NCI-H1417 treated with DMSO at 0.1 percent for 48 hours (cell line): ENCODE measurements at places on chromosomes 5 and 9.

DNA sequence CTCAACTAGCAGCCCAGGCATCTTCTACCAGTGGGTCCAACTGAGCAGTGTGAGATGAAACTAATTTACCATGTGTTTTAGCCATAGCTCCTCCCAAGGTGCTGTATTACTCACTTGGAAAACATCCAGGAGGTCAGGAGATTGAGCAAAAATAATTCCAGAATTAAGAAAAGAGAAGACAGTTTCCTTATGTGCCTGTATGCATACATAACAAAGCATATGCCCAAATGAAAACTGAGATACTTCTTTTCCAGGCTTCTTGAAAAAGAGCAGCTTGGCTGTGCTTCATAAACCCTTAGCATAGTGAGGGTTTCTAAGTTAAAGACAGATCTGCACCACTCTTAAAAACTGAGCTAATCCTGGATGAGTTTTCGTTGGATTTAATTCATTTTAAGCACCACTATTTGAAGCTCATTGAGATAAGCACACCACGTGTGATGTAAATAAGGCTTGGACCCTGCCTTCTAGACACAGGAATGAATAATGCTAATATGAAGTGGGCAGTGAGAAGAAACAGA lies 119.4 kb downstream of the ADAMTS12 start:
- no peak for DNase-seq

- no peak for DNase-seq
Measured at GRCh38 chr5:158422653-158423515, 563.9 kb upstream of the CLINT1 start.

DNA sequence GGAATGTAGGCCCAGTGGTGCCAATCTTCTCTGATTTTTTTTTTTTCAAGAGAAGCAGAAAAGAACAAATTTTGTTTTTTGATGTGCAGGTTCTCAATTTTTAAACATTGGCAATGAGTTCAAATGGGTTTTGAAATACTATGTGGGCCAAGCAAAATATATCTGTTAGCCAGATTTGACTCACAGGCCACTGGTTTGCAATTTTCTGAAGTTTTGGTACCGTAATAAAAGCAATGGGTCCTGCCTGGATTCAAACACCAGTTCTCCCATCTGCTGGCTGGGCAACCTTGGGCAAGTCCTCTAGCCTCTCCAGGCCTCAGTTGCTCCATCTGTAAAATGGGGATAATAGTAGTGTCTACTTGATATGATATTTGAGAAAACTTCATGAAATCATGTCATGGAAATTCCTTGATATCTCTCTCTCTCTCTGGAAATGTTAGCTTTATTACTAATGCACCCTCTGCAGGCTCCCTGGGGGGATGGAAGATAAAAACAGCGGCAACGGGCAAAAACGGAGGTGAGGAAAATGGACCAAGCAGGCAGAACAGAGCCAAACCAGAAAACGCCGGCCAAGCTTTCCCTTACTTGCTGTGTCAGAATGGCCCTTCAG lies 63.4 kb downstream of the SMIM23 start:
- DNase-seq: no peak

DNA sequence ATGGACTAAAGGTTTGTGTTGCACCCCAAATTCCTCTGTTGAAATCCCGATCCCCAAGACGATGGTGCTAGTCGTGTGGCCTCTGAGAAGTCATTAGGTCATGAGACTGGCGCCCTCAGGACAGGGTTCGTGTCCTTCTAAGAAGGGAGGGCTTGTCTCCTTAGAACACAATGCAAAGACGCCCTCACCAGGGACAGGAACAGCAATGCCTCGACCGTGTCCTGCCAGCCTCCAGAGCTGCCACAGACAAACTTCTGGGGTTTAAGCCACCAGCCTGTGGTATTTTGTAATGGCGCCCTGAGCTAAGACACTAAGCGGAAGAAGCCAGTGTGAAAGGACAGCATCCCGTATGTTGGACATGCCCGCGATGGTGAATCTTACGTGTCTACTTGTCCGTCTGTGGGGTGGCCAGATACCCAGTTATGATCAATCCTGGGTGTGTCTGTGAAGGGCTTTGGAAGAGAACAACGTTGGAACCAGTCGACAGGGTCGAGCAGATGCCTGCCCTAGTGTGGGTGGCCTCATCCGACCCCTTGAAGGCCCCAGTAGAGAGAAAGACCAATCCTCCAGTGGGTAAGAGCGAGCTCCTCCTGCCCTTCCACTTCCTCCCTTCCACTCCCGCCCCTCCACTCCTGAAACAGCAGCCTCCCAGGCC lies 279.2 kb upstream of the IRX2 start:
- DNase-seq: no peak

DNA sequence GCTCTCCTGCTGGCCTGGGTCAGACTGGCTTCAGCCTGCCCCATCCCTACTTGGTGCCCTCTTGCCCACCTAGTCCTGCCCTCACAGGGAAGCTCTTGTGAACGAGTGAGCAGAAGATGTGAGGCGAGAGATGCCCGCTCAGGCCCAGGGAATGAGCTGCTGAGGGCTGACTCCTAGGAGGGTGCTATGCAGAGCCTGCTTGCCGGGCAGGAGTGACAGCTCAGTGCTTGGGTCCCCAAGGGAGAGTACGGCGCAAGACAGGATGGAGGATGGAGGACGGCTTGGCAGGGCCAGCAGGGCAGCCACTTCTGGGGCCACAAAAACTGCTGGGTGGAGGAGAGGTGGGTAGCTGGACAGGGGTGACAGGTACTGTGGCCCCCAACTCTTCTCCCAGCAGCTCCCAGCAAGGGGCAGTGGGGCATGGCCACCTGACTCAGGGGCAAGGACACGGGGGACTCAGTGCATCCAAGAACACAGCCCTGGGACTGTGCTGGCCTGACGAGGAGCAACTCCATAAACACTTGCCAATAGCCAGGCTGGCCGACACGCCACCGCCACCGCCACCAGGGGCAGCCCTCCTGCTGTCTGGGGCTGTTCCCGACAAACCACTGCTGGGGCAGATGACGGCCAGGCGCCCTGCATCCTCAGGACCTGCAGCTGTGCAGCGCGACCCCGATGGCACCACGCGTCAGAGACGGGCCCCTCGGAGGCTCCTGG lies 55.6 kb upstream of the UBAC1 start:
- DNase-seq: no peak

GRCh38 chr5:79743846-79744605 lies 54.4 kb downstream of the CMYA5 start:
- no peak for DNase-seq

DNA sequence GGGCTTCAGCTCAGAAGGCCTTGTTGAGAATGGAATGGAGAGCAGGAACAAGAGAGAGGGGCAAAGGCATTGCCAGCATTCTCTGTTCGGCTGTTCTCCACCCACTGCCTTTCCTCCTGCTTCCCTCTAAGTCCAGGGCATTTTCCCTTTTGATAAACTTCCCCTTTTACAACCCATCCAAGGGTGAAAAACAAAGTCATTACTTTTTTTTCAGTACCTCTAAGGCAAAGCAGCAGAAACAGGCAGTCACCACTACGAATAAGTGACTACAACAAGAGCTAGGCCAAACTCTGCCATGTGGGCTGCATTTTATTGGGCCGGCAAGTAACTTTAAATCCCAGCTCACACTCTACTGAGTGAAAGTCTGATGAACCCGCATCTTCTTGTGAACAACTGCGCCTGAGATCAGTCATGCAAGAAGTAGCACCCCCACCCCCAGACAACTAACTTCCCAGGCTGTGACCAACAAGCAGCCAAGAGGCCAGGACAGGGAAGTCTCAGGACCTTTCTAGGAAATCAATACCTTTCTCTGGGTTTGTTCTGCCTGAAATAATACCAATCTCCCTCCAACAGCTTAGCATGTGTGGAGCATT lies 13.1 kb downstream of the IL7R start:
- no peak for DNase-seq

DNA sequence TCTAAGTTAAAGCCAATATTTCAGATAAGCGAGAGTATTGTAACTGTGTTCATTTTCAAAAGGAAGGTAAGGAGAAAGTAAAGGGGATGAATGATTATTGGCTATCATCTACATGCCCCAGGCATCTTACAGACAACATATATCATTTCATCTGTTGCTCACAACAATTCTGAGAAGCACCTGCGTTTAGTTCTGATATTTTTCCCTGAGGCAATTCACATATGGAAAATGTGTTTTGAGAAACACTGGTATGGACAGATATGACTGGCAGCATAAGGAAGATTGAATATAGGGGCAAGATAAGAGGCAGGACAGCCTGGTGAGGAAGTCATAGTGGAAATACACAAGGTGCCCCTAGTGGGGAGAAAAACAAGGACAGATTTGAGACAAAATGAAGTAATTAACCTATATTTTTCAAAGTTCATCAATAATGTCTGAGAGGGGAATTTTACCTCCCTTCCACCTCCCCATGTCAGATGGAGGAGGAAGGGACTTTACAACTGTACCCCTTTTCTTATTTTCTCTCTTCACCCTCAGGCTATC lies 87.7 kb upstream of the TRIM32 start:
- DNase-seq: no peak

DNA sequence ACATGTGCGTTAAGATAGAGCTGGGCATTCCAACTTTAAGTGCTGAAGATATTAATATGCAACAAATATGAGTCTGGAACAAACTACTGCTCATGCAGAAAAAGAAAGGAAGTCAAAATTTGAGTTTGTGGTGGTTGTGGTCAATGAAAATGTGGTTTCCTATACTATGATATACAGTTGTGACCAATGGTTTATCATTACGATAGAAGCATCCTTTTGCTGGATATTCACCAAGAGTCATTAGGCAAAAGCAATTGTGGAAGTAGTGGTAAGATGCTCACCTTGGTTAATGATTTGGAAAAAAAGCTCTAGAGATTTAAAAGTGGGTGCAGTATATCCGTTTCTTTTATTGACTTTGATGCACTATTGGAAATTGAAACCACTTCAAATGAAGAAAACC lies 1007.0 kb downstream of the NR2F1-AS1 start:
- DNase-seq: no peak

DNA sequence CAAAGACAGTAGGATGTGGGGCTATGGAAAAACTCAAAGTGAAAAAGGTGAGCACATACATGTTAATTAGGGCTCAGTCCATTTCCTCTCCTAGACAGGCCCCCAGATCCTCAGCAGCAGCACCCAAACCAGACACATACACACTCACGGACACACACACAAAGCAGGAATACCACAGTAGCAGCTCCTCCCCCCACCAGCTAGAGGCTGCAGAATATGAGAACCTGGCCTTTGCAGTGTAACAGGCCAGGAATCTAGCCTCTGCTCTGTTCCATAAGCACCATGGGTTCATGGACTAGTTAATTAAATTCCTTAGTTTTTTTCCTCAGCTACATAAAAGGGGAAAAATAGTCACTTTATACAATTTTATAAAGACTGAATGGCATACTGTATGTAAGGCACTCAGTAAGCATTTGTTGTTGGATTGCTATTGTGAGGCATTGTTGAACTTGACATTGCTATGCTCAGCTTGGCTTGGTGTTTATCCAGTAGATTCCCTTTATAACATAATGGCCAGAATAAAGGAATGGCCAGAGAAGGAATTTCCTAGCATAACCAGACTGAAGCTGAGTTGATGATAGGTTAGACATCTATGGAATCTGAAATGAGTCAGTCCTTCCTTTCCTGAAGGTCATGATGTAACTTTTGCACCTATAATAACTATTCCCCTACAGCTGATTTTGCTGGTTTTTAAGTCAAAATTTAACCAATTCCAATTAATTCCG lies 186.8 kb downstream of the SEMA5A start:
- no peak for DNase-seq

- no peak for DNase-seq
Measured at GRCh38 chr5:176530983-176531901, 6.0 kb downstream of the RNF44 start.

- no peak for DNase-seq
Measured at GRCh38 chr9:132005899-132006298, 73.8 kb downstream of the MED27 start.

- DNase-seq: no peak
Measured at GRCh38 chr5:52920929-52921328, 68.2 kb upstream of the ITGA2 start.

DNA sequence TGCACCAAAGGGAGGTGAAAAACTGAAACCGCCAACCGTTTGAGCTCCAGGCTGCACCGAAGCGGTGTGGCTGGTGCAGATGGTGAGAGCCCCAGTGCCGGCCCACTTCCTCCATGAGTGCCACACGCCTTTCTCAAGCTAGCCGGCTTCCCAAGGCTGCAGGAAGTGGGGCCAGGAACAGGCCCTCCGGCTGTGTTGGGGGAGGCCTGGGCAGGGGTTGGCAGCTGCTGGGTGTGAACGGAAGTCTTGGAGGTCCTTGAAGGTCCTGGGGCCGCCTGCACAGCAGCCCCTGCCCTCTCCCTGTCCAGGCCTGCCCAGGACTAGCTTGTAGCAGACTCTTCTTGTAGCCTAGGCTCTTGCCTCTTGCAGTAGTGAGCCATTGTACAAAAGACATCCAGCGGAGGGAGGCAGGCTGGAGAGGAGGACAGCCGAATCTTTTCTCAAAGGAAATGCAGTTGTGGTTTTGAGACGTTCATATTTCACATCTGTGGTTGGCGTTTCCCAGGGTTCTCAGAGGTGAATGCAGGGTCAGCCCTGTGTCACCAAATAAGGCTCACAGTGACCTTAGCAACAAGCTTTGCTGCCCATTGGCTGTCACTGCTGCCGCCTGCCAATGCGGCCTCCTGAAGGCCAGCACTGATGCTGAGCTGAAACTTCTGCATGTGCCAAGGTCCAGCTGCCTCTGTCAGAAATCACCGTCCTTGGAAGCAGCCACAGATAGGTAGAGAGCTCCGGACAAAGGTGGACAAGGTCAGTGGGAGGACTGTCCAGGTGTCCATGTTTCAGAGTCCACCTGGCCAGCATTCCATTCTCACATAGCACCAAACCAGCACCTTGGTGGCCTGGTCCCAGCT lies 23.9 kb downstream of the IRF1 start:
- DNase-seq: no peak

DNA sequence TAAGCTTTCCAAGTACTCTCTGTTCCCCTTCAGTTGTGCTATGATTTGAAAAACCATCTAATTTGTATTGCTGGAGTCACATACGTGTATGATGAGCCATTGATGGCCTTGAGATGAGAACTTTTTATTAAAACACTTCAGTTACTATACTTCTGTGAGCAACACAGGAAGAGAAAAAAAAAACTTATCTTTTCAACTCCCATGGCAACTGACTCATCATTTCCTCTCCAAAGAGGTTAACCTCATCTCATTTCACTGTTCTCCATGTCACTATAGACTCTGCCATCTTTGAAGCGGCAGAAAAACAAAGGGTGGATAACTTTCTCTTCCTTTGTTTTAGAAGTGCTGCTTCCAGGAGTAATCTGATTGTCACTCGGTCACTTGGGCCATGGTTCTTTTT lies 104.3 kb upstream of the PCSK1 start:
- DNase-seq: no peak

GRCh38 chr9:20566401-20566800 lies 55.9 kb downstream of the MLLT3 start:
- no peak for DNase-seq

DNA sequence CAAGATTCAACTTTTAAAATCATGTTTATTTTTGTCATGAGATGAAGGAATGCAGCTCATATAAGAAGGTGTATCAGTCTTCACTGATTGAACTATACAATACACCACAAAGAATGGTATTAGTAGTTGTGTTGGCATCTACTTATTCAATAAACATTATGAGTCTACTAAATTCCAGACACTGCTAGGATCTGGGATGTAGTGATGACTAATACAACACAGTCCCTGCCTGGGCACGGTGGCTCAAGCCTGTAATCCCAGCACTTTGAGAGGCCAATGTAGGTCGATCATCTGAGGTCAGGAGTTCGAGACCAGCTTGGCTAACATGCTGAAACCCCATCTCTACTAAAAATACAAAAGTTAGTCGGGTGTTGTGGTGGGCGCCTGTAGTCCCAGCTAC lies 171.4 kb upstream of the NFIB start:
- DNase-seq: no peak

GRCh38 chr5:149415066-149415967 lies 36.2 kb upstream of the IL17B start:
- no peak for DNase-seq
